Stimulated activated CD4-positive, alpha-beta T cell treated with anti-CD3 and anti-CD28 coated beads, Interleukin-4, amount 100 ng/mL, for 4 hours (primary cell): ENCODE measurements at places on chromosomes 3 and 15.

DNA sequence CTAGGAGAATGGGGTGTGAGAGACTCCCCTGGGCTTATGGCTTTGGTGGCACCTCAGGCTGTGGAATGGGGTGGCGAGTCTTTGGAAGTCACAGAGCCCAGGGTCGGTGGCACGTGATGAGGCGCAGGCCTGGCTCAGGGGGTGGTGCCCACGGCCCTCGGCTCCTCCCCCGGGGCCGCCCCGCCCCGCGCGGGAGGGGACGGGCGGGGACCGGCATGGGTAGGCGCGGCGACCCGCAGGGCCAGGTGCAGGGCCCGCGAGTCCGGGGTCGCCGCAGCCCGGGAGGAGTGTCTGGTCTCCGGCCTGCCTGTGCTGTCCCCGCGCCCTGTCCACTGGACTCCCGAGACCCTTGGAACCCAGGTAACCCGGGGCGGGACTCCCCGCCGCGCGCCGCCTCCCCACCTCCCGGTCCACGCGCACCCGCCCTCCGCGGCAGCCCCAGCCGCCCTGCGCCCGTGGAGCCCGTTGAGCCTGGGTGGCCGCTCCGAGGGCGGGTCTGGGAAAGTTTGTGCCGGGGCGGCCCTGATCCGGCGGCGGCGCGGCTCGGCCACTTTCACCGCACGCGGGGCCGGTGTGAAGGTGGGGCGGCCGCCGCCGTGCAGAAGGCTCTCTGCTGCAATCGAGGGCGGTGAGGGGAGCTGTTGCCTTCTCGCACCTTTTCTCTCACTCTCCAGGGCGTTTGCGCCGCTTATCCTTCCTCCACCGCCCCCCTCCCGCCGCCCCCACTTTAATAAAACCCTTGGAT is at the start of gene PAQR5:
Gene PAQR5, plus strand, starts transcription at position 216 of the 745 bp plus-strand sequence. CDS start 61,169 bp downstream, outside the sequence.
- DNase-seq, result no peak

DNA sequence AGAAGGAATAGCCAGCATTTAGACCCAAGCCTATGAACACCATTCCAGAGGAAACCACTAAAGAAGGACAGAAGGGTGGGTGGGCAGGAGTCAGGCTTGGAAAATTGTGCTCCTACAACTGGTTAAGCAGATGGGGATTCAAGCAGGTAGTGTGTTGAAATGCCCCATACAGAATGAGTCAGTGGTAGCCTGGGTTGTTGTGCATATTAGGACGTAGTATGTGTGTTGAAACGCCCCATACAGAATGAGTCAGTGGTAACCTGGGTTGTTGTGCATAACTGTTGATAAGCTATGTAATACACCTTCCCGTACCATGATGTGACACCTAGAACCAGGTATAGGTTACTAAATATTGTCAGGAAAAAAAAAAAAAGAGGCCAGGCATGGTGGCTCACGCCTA is 34.0 kb downstream of the MINDY4B start:
- no peak for DNase-seq

- DNase-seq, result no peak
Measured at GRCh38 chr3:128215800-128216495, 62.7 kb downstream of the EEFSEC start.

DNA sequence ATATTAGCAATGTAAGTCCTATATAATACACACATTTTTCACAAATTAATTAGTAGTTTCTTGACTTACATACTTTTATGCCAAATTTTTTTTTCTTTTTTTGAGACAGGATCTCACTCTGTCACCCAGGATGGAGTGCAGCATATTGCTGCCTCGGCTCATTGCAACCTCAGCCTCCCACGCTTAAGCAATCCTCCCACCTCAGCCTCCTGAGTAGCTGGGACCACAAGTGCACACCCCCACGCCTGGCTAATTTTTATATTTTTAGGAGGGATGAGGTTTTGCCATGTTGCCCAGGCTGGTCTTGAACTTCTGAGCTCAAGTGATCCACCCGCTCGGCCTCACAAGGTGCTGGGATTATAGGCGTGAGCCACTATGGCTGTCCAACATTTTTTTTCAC is 54.6 kb downstream of the RNF111 start:
- no peak for DNase-seq

DNA sequence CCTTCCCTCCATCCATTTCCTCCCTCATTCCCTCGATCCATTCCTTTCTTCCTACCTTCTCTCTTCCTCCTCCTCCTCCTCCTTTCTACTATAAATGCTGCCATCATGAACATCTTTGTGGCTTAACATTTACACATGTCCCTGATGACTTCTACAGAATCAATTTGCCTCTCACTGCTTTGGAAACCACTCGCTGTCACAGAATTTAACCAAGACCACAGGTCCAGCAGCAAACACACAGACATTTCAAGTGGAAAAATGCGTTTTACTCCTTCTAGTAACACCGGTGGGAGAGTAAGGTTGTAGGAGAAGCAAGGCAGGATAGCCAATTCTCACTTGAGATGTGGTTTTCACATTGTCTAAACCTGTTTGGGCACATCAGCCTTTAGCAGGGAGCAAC is 101.4 kb upstream of the LRIG1 start:
- no peak for DNase-seq
